ENCODE measurements at places on chromosomes 3 and 15.

- no peak for DNase-seq
Measured at GRCh38 chr15:68223171-68223570, 6.4 kb downstream of the CLN6 start.

GRCh38 chr3:36740787-36741186, 23.6 kb downstream of the DCLK3 start:
- no peak for DNase-seq

- no peak for DNase-seq
Measured at GRCh38 chr3:192467230-192468140, 259.9 kb downstream of the FGF12 start.

GRCh38 chr15:64379216-64379960, 1.9 kb downstream of the PCLAF start:
- DNase-seq: no peak

GRCh38 chr3:14370720-14371572, 31.5 kb upstream of the SLC6A6 start:
- DNase-seq: no peak

GRCh38 chr15:96150254-96150653, 180.2 kb upstream of the NR2F2 start:
- no peak for DNase-seq

- no peak for DNase-seq
Measured at GRCh38 chr3:121473001-121473400, 72.8 kb downstream of the POLQ start.

- DNase-seq: no peak
Measured at GRCh38 chr15:93089727-93090305, 805 bp upstream of the RGMA start.

- DNase-seq: no peak
Measured at GRCh38 chr3:179955286-179955685, 81.5 kb downstream of the PEX5L start.

DNA sequence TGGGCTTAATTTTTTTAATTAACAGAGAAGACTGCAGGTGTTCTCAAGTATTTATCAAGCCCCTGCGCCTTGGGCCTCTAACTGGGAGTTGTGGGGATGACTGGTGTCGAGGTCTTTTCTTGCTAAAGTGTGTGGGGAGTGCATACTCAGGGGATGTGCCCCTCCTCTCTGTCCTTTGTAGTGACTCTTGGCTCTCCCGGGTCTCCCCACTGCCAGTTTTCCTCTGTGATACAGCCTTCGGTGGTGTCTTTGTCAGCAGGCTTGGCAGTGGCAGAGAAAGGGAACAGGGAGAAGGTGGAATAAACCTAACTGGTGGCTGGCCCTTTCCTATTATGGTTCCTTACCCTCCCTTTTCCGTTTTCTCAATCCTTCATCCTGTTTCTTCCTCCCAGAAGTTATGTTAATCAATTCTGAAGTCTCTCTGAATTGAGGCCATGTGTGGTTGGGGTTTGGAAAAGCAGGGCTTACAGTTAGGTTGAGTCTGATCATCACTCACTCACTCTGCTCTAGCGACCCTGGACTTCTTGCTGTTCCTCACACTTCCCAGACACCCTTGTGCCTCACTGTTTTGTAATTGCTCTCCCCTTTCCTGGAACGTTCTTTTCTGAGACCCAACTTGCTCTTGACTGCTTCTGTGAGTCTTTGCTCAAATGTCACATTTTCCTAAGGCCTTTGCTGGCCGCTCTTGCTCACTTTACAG, 158.1 kb downstream of the PTPRG start:
- DNase-seq: no peak

DNA sequence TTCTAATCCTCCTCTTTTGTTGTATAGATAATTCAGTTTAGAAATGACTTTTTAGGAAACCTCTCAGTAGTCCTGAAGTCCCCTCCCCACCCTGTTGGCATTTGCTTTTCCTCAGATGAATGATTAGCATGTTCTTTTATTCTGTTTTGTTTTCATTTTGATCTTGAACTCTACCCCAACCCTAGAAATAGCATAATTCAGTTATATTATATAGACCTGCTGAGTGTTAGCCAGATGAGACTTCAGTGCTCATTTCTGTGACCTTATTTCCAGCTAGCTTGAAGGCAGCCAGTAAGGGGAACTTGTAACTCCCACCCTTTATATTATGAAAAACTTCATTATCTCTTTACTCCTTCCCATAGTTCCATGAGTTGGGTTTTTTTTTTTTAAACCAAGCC, 41.2 kb downstream of the SNRK start:
- DNase-seq: no peak

GRCh38 chr3:81443958-81444357, 317.5 kb downstream of the GBE1 start:
- DNase-seq: no peak

GRCh38 chr3:169342652-169343505, 320.6 kb downstream of the MECOM start:
- DNase-seq: no peak

- DNase-seq: no peak
Measured at GRCh38 chr3:152976239-152976638, 141.3 kb downstream of the P2RY1 start.

- no peak for DNase-seq
Measured at GRCh38 chr15:87038404-87038803, 958.7 kb downstream of the AGBL1 start.

GRCh38 chr3:32293903-32294302, 55.4 kb downstream of the CMTM8 start:
- DNase-seq: no peak

- no peak for DNase-seq
Measured at GRCh38 chr3:38614091-38614490, 35.4 kb downstream of the SCN5A start.

- no peak for DNase-seq
Measured at GRCh38 chr15:25345943-25346342, 92.9 kb downstream of the UBE3A start.
